Pancreas (tissue), 10 donors: ENCODE measurements at places on chromosomes 13 and 19. TPM values are rescaled to one million over a fixed set of nuclear protein-coding genes. Genes with fewer than 3 reads are reported as not detected.
A peak's percentile ranks its signal among the peaks of the same experiment; 100 is the strongest.

The KRTDAP gene
- total RNA-seq, result not detected

The GPR32 gene
- total RNA-seq, result not detected

The ZNF709 gene
- 0.79 TPM for total RNA-seq

The CCDC61 gene
- 8.3 TPM for total RNA-seq

The HOMER3 gene
- total RNA-seq, result 5.2 TPM

The ZGLP1 gene
- total RNA-seq, result 1.2 TPM

The IGSF23 gene
- 0.95 TPM for total RNA-seq

The ZNF888 gene
- total RNA-seq, result 4.5 TPM

The CAMSAP3 gene
- total RNA-seq, result 24.5 TPM

The TLE6 gene
- 1.6 TPM for total RNA-seq

The DMKN gene
- total RNA-seq, result 57.4 TPM

The USHBP1 gene
- 1.9 TPM for total RNA-seq

The ABCA7 gene
- 15.0 TPM for total RNA-seq

The TMEM255B gene
- 3.9 TPM for total RNA-seq

The SERPINE3 gene
- total RNA-seq, result not detected

The KIR3DL2 gene
- total RNA-seq, result not detected

The ZNF320 gene
- total RNA-seq, result 6.8 TPM

The MCEMP1 gene
- 1.5 TPM for total RNA-seq

GRCh38 chr19:7177926-7178325 is 108.4 kb downstream of the ZNF557 start:
- no peak for DNase-seq

GRCh38 chr13:110126391-110126961 is 180.5 kb downstream of the COL4A1 start:
- no peak for DNase-seq

DNA sequence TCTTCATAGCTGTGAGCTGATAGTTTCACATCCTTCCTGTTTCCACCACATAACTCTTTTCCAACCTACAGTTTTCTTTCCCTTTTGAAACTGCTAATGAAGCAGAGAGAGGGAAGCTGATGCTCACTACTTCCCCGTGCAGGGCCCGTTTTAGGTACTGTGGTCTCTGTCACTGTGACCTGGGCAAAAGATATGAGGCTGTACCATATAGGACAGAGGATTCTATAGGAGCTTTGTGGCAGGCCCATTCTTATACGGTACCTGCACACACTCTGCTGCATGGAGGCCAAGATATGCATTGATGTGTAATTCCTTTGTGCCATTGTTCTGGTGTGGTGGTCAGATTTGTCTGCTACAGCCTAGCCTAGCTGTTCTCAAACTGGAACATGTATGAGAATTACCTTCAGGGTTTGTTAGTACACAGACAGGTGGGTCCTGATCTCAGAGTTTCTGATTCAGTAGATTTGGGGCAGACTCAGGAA is 577.3 kb downstream of the LMO7 start:
- DNase-seq, result no peak

- no peak for DNase-seq
Observed at GRCh38 chr13:62931853-62932252, 1516.2 kb upstream of the PCDH20 start.

DNA sequence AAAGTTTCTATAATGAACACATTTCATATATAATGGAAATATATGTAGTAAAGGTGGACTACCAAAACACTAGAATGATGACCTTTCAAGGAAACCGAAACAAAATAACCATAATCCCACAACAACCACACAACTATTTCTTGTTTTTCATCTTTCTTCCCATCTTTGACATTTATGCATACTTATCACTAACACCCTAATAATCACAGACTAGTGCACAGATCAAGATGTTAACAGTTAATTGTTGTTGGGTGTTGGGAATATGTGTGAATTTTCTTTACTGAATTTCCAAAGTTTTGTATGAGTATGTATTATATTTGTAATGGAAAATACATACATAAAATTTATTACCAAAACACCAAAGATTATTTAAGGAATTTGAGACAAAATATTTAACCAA is 30.3 kb downstream of the PEG3 start:
- DNase-seq, result no peak

DNA sequence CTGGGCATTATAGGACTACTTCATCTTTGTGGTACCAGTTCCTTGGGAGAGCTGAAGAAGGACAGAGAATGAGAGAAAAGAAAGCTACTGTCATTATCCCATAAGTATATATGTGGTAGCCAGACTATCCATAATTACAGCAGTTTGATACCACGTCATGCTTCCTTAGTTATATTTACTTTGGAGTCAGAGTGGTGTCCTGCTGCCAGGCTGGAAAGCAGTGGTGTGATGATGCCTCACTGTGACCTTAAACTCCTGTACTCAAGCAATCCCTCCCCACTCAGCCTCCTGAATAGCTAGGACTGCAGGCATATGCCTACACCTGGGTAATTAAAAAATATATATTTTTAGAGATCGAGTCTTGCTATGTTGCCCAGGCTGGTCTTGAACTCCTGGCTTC is 57.8 kb downstream of the WTIP start:
- DNase-seq, result no peak

DNA sequence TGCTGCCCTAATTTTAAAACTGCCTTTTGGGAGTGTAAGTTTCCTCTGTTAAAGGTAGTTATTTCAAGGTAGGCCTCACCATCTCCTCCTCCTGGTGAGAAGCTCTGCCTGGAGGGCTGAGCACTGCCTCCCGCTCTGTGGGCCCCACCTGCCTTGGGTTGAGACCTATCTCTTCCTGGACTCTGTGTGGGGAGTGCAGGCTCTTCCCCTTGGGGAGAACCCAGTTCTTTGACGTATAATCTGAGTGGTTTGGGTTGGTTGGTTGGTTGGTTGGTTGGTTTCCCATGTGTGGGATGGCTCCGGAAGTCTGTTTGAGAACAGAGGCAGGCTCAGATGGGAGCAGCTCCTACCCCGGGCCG is 39.1 kb downstream of the ACTN4 start:
- no peak for DNase-seq

GRCh38 chr13:104592127-104592526 is 1525.9 kb upstream of the SLC10A2 start:
- DNase-seq, result no peak

GRCh38 chr13:111251646-111252445 is 68.6 kb upstream of the TEX29 start:
- no peak for DNase-seq

GRCh38 chr19:46860846-46861690 is at the start of gene ARHGAP35:
Gene ARHGAP35, plus strand, starts transcription at chr19:46860997. Its CDS starts 57,679 bp downstream, at chr19:46918676.
- peak; percentile 88 for DNase-seq

- DNase-seq, result no peak
Observed at GRCh38 chr19:32097011-32097410, 248.4 kb upstream of the ZNF507 start.

- no peak for DNase-seq
Observed at GRCh38 chr13:34420702-34421346, 521.2 kb upstream of the NBEA start.

GRCh38 chr13:99985241-99985874 is 3.8 kb downstream of the ZIC2 start:
- no peak for DNase-seq

DNA sequence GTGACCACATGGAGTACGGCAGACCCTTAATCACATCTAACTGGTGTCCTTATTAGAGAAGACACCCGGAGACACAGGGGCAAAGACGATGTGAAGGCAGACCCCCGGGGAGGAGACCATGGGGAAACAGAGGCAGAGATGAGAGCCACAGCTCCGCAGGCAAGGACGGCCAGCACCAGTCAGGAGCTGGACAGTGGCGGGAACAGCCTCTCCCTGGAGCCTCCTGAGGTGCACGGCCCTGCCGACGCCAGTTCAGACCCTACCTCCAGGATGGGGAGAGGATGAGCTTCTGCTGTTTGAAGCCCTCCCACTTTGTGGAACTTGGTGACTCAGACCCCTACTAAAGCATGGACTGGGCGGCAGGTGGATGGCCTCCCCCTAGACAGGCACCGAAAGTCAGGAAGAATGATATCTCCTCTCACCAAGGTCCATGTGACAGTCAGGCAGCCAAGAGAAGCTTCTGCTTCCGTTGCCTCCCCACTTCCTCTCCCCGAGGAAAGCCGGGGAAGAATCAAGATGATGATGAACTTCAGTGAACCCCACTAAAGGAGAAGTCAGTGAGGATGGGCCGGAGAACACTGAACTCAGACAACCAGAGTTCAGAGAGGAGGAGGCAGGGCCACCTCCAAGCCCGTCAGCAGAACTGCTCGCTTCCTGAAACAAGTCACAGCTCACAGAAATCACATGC is 25.4 kb downstream of the RAB20 start:
- no peak for DNase-seq

- no peak for DNase-seq
Observed at GRCh38 chr13:78022164-78022877, 103.7 kb upstream of the EDNRB start.

DNA sequence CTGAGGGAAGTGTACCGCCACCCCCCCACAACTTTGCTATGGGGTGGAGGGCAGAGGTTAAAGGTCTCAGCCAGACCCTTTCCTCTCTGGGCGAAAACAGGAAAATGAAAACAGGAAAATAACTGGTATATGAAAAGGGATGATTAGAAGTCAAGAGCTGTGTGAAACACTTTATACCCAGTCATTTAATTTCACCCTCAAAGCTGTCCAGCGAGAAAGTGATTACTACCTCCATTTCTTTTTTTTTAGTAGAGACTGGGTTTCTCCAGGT is 575 bp upstream of the PHLDB3 start:
- DNase-seq, result no peak

DNA sequence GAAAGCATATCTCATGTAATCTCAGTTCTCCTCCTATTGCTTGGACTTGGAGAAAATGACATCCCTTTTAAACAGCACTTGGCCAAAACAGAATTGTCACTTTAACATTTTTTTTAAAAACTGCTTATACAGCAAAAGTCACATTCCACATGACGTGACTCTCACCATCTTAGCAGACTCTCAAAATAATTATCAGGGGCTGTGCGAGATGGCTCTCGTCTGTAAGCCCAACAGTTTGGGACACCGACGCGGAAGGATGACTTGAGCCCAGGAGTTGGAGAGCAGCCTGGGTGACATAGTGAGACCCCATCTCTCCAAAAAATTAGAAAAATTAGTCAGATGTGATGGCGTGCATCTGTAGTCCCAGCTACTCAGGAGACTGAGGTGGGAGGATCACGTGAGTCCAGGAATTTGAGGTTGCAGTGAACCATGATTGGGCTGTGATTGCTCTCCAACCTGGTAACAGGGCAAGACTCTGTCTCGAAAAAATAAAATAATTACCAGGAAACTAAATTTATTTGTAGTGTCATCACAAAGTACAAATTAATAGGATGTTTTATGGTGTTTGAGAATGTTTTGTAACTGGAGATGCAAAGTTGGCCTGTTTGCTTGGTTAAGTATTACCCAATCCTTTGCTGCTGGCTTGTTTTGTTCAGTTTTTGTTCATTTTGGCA is 8.8 kb downstream of the SAFB start:
- no peak for DNase-seq

DNA sequence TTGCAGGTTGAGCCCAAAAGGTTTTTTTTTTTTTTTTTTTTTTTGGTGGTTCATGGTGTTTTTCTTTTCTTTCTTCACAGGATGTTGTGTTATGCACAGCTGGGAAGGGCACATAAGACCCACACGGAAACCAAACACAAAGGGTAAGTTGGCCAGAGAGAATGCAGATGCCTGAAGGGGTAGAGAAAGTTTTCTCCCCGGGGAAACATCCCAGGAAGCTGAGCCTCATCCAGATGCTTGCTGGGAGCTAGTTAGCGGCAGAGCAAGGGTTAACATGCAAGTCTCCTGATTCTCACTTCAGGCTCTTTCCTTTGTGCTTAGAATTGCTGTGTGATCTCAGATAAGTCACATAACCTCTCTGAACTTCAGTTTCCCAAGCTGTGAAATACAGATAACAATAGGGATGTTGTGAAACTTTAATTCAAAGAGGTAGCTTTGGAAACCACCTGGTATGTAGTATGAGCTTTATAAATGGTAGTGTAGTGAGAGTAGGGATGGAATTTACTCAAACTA is 3.1 kb downstream of the ADGRE1 start:
- DNase-seq, result no peak

DNA sequence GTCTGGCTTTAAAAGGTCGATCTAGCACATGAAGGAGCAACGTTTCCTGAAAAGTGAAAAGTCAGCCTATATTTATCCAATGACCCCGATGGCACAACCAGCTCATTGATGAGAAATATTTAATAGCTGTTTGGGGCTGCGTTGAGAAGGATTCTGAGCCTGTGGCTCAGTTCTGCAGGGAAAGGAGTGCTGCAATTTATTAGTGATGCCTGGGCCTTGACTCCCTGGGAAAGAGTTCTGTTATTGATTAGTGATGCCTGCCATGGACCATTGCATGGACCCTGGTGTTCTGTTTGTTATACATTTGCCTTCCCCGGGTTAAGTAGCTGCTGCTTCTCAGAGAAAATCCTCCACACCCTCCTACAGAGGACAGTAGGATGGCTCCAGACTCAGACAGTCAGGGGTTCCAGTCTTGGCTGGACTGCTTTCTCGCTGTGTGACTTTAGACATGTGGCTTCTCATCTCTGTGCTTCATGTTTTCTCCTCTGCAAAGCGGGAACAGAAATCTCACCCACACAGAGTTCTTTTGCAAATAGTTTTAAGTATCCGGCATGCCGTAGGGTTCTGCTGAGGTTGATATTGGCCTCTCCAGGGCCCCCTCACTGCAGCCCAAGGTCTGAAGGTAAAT is 17.7 kb upstream of the PTPRS start:
- DNase-seq, result no peak

DNA sequence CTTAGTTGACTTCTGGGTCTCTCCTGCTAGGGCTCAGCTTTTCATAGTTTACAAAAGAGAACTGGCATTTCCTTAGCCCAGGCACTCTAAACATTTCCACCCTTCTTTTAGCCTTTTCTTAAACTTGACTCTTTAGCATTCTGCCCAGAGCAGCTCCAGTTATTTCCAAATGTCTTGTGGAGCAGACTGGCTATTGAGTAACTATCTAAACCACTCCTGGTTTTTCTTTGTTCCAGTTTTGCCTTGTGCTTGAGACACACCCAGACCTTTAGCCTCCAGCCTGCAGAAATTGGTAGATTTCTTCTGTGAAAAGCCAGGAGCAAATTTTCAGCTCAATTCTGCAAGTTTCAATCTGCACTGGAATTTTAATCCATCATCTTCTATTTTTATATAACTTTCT is 1813.1 kb downstream of the OLFM4 start:
- no peak for DNase-seq

GRCh38 chr13:32503727-32504126 is 34.9 kb downstream of the N4BP2L2 start:
- DNase-seq, result no peak

- DNase-seq, result no peak
Observed at GRCh38 chr19:41299755-41300089, 10.2 kb upstream of the CCDC97 start.

DNA sequence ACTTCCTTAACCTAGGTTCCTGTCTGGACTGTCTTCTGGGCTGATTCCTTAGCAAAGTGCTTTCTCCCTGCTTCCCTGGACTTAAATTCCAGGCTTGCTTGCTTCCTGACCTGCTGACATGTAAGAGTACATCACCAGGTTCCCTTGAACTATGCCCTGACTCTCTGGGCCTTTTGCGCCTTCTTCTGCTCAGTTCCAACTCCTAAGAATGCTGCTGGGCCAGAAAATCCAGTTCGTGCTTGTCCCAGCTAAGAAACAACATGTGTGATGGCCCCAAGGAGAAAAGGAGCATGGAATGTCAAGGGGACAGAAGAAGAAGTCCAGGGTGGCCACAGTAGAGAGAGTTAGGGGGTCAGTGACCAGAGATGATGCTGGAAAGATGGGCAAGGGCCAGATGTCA is 42.6 kb upstream of the MBNL2 start:
- no peak for DNase-seq
